ENCODE measurements at places on chromosomes 5 and 9.

GRCh38 chr9:10168241-10168640 is 444.6 kb downstream of the PTPRD start:
- DNase-seq: no peak

GRCh38 chr5:14225173-14225834 is 82.2 kb downstream of the TRIO start:
- DNase-seq: no peak

DNA sequence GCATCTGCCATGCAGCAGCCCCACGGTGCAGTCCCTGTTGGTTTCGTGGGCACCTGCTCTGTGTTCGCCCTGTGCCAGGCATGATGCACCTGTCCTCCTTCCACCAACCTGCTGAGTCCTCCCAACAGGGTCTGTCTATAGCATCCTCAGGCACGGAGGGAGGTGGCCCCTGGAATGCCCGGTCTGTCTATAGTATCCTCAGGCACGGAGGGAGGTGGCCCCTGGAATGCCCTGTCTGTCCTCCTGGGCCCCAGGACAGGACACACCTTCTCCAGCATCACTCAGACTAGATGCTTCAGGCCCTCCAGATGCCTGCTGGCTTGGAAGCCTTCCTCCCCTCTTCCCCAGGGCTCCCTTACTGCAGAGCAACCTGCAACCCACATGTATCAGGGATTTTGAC is 9.9 kb upstream of the PHYHD1 start:
- no peak for DNase-seq

DNA sequence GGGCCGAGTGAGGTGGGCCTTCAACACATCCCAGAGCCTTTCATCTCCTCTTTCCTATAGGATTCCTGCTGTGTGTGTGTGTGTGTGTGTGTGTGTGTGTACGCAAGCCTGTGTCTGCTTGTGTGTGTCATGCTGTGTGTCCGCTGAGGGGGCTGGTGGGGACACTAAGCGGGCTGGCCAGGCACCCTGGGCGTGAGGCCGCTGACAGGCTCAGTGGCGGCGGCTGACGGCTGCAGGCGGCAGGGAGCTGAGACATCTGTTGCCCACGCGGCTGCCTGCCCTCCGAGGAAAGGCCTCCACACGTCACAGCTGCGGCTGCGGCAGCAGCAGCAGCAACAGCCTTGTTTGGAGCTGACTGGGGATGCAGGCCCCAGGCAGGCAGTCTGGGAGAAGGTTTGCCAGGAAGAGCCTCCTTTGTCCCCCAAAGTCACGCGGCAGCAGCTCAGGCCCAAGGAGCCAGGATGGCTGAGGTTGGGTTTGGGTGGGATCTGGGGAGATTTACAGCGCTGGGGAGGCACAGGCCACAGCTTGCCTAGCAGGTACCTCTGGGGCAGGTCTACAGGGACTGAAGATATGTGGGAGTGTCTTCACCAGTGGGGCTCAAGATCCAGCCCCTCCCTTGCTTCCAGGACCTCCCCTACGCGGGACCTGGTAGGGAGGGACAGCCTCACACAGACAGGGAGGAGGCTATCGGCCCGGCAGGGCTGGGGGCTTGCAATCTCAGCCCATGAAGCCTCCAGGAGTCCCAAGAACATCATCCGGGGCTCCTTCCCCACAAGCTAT is 1.8 kb downstream of the PDLIM4 start:
- no peak for DNase-seq

DNA sequence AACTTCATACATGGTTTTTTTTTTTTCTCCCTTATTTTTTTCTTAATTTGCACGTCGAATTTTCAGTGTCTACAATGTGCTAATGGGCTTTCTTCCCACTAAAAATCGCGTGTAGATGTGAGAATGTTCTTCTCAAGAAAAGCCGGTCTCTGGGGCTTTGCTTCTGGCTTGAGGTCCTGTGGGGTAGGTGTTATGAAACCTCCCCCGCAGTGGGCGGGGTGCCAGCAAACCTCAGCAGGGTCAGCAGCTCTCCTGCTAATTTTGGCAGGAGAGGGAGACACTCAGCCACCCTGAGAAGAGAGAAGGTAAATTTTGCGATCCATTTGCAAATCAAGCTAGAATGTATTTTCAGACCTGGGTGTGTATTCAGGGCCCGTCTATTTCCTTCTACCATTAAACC is 59.9 kb downstream of the NPR3 start:
- no peak for DNase-seq

All from NT2/D1 (cell line).